AG08395 (cell line): ENCODE measurements at places on chromosomes 6 and 20.

GRCh38 chr6:124987291-124987690, 25.1 kb downstream of the RNF217 start:
- no peak for DNase-seq

GRCh38 chr20:60420676-60421229, 462.5 kb downstream of the CDH26 start:
- no peak for DNase-seq

DNA sequence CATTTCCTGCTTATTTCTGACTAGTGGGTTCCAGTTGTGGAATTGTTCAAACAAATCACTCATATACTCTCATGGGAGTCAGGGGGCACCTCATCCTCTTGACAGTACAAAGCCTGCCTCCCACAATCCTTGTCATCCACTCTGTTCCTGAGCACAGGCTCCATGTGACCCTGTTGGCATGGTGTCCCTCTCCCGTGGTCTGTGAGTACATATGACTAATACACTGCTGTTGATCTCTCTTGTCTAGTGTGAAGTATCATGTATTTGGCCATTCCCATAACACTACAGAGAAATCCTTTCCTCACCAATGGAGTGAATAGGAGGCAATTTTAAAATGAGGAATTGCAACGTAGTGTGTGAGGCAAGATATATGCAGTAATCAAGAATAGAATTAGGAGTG, 185.3 kb downstream of the OGFRL1 start:
- peak; percentile 83 for DNase-seq

DNA sequence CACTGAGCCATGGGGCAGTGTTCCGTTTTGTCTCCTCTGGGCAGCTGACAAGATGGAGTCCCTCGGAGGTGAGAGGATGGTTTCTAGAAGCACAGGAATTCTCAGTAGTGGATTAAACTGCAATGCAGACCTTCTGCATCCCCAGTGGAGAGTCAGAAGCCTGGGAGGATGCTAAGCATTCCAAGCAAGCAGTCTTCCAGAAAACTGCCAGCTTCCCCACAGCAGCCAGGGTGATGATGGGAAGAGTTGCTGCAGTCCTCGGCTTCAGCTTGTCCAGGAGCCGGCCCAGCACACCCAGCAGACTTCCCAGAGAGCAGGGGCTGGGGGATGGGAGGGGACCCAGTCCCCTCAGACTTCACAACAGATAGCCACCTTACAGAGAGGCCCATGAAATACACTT, 163.6 kb downstream of the LY86 start:
- DNase-seq: peak; percentile 66

- no peak for DNase-seq
These were observed 123.3 kb upstream of the B3GAT2 start for GRCh38 chr6:71080133-71080532.

DNA sequence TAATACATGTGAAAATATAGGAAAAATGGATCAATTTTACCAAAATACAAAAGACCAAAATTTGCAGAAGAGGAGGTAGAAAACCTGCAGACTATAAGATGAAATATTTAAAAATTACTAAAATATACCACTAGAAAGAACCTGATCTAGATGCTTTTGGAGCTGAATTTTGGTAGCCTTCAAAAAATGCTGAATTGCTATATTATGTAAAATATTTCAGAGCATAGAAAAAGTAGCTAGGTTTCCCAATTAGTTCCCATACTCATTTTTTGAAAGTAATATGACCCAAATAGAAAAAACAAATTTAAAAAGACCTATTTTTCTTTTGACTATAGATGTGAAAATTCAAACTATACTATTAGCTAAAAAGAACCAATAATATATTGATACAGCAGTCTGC, 3.6 kb upstream of the EPPIN start:
- no peak for DNase-seq

GRCh38 chr20:57693002-57693582, 16.7 kb downstream of the PMEPA1 start:
- no peak for DNase-seq

GRCh38 chr6:117918454-117918853, 11.4 kb downstream of the SLC35F1 start:
- no peak for DNase-seq

GRCh38 chr6:35694462-35694861, 5.7 kb upstream of the FKBP5 start:
- no peak for DNase-seq

GRCh38 chr6:71468841-71469700, 180.5 kb downstream of the OGFRL1 start:
- DNase-seq: peak; percentile 88

- no peak for DNase-seq
These were observed 95.6 kb downstream of the SAMD3 start for GRCh38 chr6:130127195-130127594.
